ENCODE measurements at places on chromosomes 16 and 17.

DNA sequence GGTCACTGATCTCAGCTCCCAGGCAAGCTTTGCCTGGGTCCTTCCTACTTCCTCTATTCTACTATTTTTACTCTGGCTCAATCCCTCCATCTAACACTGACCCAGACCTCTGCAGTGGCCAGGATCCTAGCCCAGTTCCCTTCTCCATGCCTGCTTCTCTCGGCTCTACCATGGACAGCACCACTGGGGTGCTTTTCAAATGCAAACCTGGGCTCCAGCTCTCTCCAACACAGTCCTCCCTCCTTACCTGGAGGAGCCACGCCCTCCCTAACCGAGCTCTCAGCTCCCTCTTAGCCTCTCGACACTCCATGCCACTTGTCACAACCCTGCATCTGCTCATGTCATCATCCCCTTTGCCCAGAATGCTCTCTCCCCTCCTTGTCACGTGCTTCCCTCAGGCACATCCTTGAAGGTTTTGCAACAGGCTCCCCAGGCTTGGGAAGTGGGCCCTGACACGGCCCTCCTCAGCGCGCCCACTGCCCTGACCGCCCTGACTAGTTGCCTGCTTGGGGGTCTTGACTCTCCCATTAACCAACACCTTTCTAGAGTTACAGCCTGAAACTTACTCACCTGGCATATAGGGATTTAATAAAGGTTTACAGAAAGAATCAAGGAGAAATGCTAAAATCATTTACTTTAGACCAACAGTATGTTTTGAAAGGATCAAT is 41.6 kb downstream of the MARF1 start:
- no peak for DNase-seq

DNA sequence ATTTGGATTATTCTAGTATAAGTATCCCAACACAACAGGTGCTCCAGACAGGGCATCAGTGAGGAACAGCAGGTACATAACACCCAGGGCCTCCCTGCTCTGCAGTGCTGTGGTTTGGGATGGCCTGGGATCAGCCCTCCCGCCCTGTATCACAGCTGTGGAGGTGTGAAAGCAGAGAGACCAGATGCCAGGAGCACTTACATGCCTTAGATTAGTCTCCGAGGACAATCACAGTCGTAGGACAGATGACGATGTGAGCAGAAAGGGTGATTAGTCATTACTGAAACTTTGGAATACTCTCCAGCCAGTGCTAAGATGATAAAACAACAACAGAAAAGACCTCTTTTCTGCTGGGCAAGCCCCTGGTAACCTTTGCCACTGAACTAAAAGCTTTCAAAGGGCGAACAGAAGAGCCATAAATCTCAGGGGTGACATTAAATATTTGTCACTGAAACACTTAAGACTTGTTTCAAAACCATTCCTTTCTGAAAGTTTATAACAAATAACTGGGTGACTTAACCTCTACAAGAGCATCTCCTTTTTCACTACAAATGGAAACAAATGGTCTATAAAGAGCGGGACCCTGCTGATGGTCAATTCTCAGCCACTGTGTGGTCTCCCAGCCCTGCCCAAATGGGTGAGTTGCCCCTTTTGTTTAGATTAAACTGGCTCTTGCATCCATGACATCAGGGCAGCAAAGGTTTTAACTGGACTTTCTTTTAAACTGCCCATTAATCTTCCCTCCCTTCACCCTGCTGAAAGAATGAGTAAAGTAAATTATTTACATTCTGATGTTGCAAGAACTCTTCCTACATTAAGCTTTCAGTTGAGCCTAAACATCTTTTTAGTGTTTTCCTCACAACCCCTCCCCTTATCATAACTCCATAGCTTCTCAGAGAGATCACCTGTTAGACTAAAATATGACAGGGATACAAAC is 183.1 kb upstream of the COX10 start:
- no peak for DNase-seq

DNA sequence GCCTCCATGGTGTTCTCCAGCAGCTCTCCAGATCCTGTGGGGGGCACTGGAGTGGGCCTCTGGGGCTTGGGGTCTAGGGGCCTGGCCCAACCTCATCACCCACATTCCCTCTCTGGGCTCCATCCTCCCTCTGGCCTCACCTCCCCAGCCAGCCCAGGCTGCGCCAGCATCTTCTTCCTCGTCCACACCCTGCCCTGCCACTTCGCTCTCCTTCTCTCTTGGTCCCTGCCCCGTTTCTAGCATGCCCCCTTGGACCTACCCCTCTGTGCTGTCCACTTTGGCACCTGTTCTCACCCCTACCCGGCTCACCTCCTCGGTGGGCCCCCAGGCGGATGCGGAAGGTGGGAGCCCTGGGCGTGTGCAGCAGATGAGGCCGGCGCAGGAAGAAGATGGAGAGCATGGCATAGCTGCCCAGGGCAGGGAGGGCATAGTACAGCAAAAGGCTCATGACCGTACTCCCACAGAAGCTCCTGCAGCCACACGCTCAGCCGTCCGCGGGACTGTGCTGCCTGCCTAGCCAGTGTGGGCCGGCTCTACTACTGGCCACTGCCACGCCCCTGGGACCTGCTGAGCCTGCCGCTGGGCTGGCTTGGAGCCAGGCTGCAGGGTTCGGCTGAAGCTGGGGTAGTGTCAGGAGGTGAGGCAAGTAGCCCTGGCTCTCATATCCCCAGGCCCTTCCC is at the start of gene GDPD3:
TSS of gene GDPD3 (minus strand) at position 507 of the 680 bp plus-strand sequence. CDS start at position 448, 59 bp downstream.
- DNase-seq = no peak

GRCh38 chr16:66418165-66418962 is 8.7 kb upstream of the BEAN1 start:
- DNase-seq = no peak

- no peak for DNase-seq
Measured at GRCh38 chr17:60773552-60773951, 95.9 kb downstream of the BCAS3 start.

DNA sequence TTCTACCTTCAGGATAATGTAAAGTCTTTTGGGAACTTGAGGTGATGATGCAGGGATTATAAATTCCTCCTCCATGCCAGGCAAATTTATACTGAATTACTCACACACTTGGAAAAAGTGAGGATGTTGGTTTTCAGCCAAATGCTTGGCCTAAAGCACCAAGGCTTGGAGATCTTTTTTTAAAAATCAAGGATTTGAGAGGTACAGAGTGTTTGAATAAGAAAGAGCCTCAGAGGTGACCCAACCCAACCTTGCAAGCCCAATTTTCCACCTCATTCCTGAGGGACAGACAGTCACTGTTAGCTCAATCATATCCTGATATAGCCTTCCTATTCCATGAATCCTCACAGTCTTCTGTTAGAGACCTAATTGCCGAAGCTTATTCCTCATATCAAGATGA is 14.0 kb downstream of the GRIN2A start:
- DNase-seq = no peak

DNA sequence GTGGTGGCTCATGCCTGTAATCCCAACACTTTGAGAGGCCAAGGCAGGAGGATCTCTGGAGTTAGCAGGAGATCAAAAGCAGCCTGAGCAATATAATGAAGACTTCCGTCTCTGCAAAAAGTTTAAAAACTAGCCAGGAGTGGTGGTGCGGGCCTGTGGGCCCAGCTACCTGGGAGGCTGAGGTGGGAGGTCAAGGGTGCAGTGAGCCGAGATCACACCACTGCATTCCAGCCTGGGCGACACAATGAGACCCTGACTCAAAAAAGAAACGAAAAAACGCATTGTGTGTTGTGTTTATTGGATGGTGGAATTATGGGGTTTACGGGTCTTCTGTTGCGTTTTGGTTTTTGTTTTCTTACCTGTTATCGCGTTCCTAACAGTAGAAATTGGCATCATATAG is 863 bp upstream of the DDX19A start:
- DNase-seq = no peak

DNA sequence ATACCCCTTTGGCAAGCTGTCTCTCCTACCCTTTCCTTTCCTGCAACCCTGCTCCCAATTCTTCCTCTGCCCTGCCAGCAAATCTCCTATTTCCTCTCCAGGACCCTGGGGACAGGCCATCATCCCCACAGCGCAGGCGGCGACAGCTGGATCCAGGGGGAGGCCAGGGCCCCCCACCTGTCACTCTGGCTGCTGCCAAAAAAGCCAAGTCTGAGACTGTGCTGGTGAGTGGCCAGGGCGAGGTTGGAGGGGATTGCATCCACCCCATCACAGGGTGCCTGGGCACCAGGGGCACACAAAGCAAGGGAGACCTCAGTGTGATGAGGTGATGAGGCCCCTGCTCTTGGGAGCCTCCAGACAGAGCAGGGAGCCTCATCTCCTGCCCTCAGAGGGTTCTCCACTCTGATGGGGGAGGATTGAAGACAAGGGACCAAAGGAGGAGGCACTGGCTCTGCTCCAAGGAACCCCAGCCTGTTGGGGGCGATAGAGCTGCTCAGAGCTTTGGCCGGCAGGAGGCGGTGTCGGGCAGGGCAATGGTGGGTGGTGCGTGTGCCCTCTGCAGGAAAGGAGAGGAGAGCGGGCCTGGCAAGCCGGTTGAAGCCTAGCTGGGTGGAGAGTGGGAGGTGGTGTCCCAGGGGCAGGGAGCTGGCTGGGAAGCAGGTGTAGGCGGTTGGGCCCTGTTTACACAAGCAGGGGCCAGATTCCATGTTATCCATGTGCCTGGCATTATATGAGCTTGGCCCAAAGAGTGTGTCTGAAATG is 15.6 kb upstream of the PDK2 start:
- no peak for DNase-seq

DNA sequence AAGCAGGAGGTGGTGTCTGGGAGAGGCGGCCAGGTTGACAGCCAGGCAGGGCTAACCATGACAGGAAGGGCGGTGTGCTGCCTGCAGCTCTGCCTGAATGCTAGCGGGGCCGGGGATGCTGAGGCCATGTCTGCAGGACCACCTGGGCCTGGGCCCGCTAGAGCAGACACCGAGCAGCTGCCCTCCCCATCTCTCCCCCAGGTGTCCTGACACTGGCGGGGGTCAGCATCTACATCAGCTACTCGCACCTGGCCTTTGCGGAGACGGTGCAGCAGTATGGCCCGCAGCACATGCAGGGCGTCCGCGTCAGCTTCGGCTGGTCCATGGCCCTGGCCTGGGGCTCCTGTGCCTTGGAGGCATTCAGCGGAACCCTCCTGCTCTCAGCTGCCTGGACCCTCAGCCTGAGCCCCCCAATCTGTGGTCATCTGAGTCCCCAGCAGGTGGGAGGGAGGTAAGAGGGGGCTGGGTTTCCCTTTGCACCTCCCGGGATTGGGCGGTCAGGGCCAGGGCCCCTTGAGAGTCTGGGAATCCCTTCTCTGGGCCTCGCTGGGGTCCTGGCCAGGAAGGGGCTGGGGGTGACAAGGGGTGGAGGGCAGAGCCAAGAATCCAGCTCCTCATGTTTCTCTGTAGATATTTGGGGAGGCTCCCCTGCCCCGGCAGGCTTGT is 7.5 kb downstream of the TMEM235 start:
- no peak for DNase-seq

DNA sequence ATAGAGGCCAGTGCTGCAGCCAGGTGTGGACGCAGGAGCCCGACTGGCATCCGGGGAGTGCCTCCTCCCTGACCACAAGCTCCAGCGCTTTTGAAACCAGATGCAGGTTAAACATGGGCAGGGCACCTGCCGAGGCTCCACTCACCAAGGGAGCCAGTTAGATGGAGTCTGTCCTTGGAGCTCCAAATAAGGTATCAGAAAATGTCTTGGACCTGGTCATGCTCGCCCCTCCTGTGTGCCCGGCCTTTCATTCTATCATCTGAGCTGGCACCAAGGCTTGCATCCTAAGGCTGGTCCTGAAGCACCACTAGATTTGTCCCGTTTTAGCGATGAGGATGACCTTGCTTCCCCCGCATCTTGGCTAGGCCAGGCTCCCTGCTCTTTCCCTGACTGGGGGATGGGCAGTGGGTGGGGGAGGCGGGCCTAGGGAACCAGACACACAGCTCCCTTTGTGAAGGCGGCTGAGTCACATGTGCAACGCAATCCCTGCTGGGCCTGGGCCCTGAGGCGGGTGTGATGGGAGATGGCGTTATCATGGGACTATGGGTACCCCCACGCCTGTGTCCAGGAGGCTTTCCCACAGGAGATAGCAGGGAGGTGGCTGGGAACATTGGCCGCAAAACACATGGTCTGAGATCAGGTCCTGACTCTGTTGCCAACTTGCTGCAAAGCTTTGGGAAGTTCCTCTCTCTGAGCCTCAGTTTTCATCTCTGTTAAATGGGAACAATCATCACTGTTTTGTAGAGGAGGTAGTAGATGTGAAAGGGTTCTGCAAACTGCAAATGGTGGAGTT is 5.0 kb upstream of the ADGRG1 start:
- DNase-seq = no peak
